ENCODE measurements at places on chromosomes 12 and 14.

GRCh38 chr12:109044241-109044640, 8.1 kb upstream of the USP30 start:
- no peak for DNase-seq

DNA sequence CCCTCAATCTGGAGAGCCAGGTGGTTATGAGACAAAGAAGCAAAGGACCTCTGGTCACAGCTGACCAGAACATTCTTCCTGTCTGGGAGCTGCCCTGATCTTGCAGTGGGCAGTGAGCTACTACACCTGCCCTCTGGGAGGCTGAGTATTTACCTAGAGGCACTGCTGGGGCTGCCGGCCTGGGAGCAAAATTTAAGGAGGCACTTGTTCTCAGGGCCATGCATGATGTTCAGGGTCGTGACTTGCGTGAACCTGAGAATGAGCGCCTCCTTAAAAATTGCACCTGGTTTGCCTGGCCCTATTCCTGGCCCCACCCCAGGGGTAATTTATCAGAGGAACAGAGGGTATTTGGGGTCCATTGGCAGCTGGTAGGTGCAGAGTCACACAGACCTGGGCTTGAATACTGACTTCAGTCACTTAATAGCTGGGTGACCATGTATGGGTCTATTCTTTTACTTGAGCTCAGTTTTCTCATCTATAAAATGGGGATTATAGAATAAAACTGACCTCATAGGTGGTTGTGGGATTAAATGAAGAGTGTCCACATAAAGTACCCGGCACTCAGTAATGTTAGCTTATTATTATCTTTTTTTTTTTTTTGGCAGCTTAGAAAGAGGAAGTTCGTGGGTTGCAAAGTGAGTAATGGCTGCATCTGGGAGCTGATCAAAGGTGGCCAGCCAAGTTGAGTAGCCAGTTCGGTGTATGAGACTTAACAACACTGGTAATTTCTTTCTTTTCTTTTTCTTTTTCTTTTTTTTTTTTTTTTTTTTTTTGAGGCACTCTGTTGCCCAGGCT, 107.4 kb upstream of the MED13L start:
- DNase-seq, result no peak

DNA sequence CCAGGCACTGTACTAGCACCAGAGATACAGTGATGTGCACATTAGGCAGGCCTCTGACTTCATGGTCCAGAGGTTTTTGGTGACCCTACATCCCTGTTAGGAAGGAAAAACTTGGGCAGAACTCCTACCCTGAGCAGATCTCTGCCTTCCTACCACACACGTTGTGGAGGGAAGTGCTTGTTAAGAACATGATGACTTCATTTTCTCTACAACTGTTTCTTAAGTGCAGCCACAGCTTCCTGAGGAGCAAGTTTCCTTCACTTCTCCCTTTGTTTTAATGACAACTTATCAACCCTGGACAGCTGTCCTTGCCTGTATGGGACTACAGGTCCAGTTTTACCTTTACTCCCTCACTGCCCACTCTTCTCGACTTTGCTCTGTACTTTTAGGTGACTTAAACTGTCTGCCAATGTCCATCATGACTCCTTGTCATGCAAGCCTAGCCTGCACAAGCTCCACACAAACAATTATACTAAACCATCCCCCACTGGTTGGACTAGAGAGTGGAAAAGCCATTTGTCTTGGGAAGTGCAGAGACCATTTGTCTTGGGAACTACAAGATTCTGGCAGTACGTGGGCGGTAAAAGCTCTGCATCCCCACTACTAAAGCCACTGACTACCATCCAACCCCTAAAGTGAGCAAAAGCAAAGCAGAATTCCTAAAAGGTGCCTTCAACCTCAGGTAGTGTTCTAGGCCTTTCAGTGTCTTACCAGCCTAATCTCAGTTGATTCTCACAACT, 359.8 kb downstream of the EGLN3 start:
- no peak for DNase-seq

DNA sequence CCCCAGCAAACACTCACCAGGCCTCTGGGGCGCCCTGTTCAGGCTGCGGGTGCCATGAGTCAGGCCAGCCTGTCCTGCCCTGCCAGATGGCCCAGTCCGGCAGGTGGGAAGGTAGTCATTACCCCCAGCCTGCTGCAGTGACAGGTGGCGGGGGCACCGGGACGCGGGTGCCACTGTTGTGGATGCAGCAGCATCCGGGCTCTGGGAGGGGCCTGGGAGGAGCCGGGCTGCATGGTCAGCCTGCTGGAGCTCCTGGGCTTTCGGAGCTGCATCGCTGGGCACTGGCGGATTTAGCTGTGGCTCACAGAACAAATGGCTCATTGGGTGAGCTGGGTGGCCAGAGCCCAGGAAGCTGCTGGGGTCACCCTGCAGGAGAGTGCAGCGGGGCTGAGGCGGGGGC, 13.5 kb downstream of the CEP170B start:
- DNase-seq, result no peak

DNA sequence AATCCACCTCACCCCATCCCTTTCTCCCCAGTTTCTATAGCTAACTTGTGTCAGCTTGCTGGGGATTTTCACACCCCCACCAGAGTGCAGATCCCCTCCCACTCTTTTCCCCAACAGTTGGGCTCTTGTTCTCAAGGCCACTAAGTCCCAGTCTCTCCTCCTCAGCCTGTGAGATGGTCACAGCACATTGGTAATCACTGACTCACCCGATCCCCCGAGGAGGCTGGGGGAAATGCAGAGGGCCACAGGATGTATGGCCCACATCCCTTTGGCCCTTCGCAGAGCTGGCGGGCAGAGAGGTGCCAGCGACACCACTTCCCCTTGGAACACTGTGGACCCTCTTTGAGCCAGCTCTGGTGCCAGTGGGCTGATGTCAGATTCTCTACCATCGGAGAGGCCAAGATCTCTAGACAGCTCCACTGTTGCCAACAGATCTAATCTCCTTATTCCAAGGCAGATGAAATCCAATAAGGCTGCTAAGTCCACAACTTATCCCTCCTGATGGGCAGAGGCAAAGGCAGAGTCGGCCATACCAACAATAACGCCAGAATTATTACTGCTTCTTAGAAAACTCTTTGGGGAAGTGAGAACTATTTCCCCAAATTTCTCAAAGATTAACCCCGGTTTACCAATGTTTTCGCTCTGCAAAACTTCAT, 1.6 kb downstream of the FMNL3 start:
- DNase-seq, result peak; percentile 48

DNA sequence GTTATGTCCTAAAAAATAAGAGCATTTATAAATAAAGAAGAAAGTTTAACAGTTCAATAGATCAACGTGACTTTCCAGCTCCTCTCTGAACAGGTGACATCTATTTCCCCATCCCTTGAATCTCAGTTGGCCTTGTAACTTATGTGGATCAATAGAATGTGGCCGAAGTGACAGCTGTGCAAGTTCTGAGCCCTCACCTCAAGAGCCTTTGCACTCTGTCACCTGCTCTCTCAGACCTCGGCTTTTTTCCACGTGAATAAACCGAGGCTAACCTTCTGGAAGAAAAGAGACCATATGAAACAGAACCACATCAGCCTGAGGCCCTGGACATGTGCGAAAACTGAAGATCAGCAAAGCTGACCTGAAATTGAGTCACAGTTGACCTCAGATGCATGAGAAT, 253.0 kb downstream of the DAD1 start:
- no peak for DNase-seq

GRCh38 chr14:104689881-104690711, 678 bp downstream of the INF2 start:
- DNase-seq, result no peak

- no peak for DNase-seq
Observed at GRCh38 chr12:52333321-52333720, 12.1 kb upstream of the KRT83 start.

DNA sequence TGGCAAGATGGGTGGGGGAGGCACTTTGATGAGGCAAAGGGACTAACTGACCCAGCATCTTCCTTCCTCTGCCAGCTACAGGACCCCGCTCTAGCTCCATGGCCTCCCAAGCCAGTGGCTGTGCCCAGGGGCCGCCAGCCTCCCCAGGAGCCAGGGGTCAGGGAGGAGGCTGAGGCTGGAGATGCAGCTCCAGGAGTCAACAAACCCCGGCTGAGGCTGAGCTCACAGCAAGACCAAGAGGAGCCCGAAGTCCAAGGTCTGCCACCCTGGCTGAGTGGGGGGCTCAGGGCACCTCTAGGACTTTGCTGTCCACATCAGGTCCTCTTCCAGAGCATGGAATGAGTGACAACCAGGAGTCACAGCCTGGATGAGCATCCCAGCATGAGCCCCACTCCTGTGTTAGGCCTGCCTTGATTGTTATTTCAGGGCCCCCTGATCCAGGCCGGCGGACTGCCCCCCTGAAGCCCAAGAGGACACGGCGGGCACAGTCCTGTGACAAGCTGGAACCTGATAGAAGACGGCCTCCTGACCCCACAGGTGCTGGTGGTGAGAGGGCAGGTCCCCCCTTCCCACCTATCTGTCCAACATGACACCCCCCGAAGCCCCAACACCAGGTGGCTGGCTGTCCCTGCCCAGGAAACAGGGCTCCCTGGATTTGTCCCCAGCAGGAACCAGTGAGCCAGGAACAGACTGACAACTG, 2.5 kb upstream of the CPNE6 start:
- DNase-seq, result no peak

GRCh38 chr12:46892887-46893286, 67.1 kb upstream of the SLC38A4 start:
- DNase-seq, result no peak

DNA sequence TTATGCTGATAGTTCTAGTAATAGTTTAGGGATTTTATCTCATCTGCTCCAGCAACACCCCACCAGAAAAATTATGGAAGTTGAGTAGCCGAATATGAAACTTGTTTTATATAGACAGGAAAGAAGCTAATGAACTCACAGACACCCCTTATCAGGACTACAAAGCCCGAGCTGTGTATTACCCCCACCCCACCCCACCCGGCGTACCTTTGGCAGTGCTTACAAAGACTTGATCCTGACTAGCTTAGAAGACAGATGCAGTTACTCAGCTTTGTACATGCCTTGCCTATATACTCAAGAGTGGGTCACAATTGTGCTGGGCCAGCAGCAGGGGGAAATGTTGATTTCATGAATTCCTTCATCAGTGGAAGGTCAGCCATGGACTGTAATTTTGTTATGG, 22.4 kb downstream of the PROX2 start:
- DNase-seq, result no peak

- DNase-seq, result no peak
Observed at GRCh38 chr12:9969673-9970072, 1.5 kb upstream of the CLEC12A start.

DNA sequence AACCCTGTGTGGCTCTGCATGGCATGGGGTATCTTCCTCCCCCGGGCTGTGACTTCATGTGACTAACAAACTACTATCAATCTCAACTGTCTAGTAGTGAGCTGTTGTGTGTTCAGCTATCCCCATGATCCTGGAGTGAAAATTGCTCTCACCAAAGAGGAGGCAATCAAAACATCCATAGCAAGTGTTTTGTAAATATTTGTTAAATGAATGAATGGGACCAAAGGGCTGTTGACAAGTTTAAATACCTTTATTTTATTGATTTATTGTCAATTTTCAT, 138.1 kb upstream of the CPM start:
- no peak for DNase-seq

- DNase-seq, result no peak
Observed at GRCh38 chr14:53536446-53536845, 383.3 kb upstream of the DDHD1 start.

GRCh38 chr12:88142610-88142991, 494 bp downstream of the TMTC3 start:
- no peak for DNase-seq

GRCh38 chr12:5792343-5792742, 152.7 kb downstream of the ANO2 start:
- DNase-seq, result no peak

GRCh38 chr14:74077401-74077800, 6.9 kb downstream of the ALDH6A1 start:
- DNase-seq, result no peak
